ENCODE measurements at places on chromosomes 3 and 15.
A peak's percentile ranks its signal among the peaks of the same experiment; 100 is the strongest.

GRCh38 chr3:141153679-141153966 lies 78.0 kb upstream of the PXYLP1 start:
- DNase-seq: no peak

- DNase-seq: peak; percentile 30
Measured at GRCh38 chr3:53688989-53689388, 157.2 kb downstream of the CHDH start.

DNA sequence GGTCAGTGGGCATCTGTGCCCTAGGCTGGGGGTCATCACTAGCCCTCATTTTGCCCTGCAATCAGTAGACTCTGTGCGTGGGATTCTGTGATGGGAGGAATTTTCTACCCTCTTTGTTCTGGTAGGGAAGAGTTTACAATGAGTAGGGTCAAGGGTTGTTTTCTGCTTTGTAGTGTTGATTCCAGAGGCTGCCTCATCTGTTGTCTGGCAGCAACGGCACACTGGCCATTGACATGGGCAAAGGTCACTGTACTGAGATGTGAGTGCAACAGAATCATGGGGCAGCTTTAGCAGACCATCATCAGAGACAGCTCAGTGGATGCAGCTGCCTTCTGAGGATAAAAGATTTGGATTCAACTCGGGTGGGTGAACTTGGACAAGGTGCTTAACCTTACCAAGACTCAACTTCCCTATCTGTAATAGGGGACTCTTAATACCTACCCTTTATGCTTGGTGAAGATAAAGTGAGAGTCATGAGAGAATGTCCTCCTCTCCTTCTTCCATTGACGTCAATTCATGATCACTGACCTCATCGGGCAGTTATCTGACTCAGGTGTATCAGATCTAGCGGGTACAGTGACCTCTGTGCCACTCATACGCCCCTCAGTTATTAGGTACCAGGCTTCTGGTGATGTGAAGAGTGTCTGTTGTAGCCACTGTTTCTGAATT lies 127.5 kb downstream of the RPLP1 start:
- no peak for DNase-seq

GRCh38 chr15:26050984-26051383 lies 187.9 kb upstream of the ATP10A start:
- no peak for DNase-seq

- no peak for DNase-seq
Measured at GRCh38 chr3:37445163-37445562, 270.8 kb upstream of the LRRFIP2 start.

DNA sequence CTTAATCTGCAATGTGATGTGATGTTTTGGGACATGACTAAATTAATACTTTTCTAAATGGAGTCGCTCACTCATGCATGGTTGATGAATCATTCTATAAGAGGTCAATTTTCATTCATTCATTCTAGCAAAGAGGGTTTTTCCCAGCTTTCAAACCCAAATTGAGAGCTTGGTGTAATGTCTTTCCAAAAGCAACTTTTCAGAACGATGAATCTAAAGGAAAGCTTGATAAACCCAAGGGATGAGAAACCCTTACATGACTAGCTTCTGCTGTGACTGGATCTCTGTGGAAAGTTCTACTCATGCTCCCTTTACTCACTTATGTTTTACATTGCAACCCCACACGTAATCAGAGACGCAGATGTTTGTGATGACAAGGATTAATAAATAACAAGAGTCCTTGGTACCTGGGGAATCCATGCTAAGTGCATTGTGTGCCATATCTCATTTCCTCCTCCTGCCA lies 47.7 kb downstream of the PDZRN3 start:
- DNase-seq: no peak

DNA sequence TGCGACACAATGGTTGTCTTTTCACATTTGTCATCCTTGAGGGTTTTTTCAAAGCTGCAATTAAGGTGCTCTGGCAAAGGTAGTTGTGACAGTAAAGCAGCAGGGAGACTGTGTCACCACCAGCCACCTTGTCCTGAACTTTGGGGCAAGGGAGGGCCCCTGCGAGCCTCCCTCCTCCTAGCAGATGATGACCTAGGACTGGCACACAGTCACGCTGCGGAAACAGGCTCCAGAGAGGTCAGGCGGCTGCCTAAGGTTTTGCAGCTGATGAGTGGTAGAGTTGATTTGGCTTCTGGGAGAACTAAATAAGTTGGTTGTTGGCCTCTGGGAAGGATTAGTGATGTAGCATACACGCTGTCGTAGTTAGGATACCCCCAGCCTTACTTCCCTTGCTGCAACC lies 62.7 kb downstream of the PDIA5 start:
- no peak for DNase-seq

- DNase-seq: no peak
Measured at GRCh38 chr3:48217449-48217848, 5.8 kb upstream of the CAMP start.

- DNase-seq: no peak
Measured at GRCh38 chr3:112124907-112125607, 8.0 kb downstream of the GCSAM start.

DNA sequence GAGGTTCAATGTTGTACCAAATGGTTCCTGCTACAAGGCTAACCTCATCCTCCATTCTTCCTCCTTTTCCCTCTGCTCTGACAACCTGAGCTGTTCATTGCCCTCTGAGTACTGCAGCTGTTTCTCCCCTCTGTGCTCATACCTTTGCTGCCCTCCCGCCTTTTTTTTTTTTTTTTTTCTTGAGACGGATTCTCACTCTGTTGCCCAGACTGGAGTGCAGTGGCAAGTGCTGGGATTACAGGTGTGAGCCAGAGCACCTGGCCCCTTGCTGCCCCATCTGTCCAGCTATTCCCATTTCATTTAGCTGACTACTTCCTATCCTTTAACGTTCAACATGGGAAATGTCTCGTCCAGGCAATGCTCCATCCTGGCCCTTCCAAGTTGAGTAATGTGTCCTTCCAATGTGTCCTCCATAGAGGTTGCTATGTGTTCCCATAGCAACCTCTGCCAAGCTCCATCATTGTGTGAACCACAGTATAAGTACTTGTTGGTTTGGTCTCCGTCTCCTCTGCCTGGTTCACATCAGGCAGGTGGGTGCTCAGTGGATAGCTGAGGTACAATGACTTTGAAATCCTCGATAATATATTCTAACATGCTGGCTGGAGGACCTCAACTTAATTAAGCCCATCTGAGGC lies 179.9 kb upstream of the ANKRD28 start:
- DNase-seq: no peak

GRCh38 chr3:58793938-58794337 lies 127.4 kb upstream of the FAM3D start:
- DNase-seq: no peak

GRCh38 chr15:93719921-93720351 lies 511.4 kb upstream of the MCTP2 start:
- DNase-seq: no peak

DNA sequence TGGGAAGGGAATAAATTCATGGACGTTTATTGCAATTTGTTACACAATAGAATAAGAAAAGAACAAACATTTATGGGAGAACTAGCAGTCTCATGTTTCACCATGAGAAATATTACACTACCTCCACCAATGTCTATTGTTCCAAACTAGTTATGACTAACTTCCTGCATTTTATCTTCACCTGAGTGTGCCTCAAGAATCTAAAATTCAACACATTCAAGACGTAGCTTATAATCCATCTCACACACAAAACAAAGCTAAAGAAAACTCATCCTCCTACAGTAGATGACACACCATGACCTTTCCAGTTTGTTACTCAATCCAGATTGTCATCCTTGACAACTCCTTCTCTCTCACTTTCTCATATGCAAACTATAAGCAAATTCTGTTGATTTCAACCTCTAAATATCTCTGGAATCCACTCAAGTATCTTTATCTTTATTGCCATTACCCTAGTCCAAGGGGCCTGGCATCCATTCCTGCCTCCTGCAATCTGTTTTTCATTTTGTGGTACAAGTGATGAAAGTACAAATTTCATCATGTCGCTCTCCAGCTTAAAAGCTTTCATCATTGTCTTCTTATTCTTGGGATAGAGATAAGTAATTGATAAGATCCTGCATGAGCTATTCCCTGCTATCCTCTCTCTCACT lies 229.9 kb downstream of the NR2F2 start:
- DNase-seq: no peak

DNA sequence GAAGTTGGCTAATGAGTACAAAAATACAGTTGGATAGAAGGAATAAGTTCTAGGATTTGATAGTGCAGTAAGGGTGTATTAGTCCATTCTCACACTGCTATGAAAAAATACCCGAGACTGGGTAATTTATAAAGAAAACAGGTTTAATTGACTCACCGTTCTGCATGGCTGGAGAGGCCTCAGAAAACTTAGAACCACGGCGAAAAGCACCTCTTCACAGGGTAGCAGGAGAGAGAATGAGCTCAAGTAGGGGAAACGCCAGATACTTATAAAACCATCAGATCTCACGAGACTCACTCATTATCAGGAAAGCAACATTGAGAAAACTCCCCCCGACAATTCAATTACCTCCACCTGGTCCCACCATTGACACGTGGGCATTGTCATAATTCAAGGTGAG lies 483.3 kb downstream of the TUSC7 start:
- no peak for DNase-seq

DNA sequence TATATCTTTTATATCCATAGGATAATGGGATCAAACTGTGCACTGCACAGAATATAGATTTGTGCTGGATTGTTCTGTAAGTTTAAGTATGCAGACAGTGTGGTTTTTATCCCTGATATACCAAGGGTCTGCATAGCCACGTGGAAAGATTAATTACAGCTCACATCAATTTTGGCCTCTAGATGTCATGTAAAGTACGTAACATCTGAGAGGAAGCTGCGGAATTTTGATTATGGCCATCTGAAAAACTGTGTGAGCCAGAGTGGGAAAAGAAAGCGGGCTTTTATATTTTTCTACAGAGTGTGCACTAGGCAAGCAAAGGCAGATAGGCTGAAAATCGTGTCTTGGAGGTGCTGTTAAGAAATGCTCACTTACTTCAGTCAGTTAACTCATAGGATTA lies 562.7 kb downstream of the GBE1 start:
- no peak for DNase-seq

Data from left forelimb (tissue), 1 donor.